ENCODE measurements at places on chromosomes 5 and 9.

- H3K36me3 ChIP-seq, result peaks cover 9% of the 10 kb centered on the region
- H3K4me3 ChIP-seq, result peak overlapping the region; percentile 99
- peak overlapping the region; percentile 100 for H3K27ac ChIP-seq
- H3K27me3 ChIP-seq, result no peaks in the 10 kb centered on the region
- DNase-seq, result no peak
- peaks cover 57% of the 10 kb centered on the region for H3K4me1 ChIP-seq
Observed at GRCh38 chr9:136482046-136482792, 621 bp downstream of the SEC16A start.

DNA sequence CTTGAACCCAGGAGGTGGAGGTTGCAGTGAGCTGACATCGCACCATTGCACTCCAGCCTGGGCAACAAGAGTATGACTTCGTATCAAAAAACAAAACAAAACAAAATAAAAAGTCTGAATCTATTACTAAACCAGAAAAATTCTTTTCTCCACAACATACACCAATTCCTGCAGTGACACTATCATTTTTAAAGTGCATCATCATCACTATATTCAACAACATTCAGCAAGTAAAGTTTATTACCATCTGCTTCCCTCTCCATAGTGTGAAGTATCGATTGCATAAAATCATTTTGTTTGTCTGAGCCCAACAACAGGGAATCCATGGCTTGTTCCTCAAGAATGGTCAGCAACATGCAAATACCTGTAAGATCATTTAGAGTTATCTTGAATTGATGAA is 20.4 kb downstream of the SETX start:
- H3K4me3 ChIP-seq, result no peak overlapping the region
- no peak overlapping the region for H3K27ac ChIP-seq
- peaks cover 8% of the 10 kb centered on the region for H3K4me1 ChIP-seq
- no peak for DNase-seq

DNA sequence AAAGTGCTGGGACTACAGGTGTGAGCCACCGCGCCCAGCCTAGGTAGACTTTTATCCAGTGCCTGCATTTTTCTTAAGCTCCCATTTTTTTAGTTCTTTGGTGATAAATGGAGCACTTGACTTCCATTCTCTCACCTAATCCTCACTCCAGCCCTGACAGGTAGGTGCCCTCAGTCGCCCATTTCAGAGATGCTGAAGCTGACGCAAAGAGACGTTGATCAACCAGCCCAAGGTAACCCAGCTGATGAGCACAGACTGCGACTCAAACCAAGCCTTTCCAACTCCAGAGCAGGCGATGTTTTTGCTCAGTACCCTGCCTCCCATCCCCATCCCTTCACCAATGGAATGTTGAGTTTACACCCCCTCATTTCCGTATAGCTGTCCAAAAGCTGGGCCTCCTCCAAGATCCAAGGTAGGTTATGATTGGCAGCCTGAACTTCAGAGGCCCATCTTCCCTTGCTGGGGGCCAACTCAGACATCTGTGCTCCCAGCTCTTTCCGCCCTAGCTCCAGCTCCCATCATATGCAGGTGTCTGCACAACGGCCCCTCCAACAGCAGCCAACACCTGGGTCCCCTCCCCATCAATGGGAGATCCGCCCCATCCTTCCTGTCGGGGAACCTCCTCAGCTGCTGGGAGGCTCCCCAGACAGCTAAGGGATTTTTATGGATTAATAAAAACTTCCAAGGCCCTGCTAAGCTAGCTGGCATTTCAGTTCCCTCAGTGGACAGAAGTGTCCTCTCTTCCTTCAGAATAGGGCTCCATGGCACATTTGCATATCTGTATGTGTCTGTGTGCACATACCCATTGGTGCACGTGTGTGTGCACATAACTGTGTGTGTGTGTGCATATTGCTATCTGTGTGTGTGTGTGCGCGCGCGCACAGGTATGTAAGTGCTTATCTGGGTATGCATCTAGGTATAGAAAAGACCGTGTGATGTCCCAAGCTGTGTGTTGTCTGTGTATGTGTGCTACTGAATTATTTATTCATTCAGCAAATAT is 39.3 kb upstream of the VDAC1 start:
- DNase-seq, result no peak
- H3K36me3 ChIP-seq, result no peaks in the 10 kb centered on the region
- no peaks in the 10 kb centered on the region for H3K27me3 ChIP-seq
- H3K4me1 ChIP-seq, result no peaks in the 10 kb centered on the region
- no peak overlapping the region for H3K4me3 ChIP-seq
- no peak overlapping the region for H3K27ac ChIP-seq

DNA sequence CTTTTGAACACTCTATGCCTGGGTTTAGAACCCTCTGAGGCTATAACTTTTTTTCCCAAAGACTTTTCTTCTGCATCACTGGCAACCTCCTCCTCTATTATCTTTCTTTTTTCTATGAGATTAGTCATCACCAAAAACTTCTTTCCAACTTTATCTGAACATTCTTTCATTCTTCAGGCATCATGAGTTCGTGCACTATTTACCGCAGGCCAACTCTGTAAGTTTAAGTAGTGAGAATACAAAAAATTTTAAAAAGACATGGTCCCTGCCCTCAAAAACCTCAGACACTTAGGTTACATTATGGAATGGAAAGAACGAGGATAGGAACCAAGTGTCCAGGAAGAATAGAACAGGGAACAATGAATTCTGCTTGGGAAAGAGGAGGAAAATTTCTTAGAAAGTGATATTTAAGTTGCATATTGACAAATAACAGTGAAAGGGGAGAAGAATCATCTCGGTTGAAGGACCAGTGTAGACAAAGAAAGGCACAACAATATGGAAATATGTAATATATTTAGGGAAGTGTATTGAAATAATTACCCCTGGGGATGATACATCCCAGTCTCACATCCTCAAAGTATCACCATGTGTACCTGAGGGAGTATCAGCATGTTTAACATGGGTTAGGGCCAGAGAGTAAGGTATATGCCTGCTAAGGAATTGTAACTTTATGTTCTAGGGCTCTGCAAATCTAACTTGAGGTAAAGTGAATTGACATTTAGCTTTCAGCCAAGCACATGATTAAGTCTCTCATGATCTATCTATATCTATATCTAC is 196.5 kb upstream of the NREP start:
- DNase-seq, result no peak
- H3K27me3 ChIP-seq, result no peaks in the 10 kb centered on the region
- no peaks in the 10 kb centered on the region for H3K36me3 ChIP-seq
- peaks cover 6% of the 10 kb centered on the region for H3K4me1 ChIP-seq

DNA sequence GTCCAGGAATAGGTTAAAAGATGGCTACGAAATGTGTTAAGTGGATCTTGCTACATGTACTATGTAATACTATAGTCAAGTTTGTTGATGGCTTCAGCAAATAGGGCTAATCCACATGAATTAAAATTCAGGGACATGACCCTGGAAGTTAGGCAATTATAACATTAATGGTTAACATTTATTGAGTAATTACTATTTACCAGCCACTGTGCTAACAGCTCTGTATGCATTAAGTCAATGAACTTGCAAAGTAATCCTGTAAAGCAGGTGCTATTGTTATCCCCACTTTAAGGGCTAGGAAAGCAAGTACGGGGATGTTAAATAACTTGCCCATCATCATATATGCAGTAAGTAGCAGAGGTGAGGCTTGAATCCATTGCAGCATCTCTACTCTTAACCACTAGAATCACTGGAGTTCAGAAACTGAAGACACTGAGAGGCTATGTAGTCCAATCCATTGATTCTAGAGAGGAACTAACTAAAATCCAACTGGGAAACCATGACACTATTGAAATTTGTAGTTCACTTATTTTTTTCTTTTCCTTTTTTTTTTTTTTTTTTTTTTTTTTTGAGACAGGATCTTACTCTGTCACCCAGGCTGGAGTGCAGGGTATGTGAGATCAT is 77.5 kb upstream of the SPINK5 start:
- no peaks in the 10 kb centered on the region for H3K27me3 ChIP-seq
- no peaks in the 10 kb centered on the region for H3K36me3 ChIP-seq
- H3K27ac ChIP-seq, result no peak overlapping the region

DNA sequence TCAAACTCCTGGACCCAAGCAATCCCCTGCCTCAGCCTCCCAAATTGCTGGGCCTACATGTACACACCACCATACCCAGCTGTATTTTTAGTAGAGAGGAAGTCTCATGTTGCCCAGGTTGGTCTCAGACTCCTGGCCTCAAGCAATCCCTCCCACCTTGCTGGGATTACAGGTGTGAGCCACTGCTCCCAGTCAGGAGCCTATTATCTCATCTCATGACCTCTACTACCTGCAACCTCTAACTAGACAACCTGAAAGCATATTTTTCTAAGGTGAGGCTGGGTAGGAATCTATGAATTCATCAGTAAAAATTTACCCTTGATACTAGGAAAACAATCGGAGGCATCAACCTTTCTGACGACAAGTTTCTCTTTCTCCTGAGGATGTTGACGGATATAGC is 10.0 kb downstream of the FAM13B start:
- H3K36me3 ChIP-seq, result peaks cover 31% of the 10 kb centered on the region
- peaks cover 73% of the 10 kb centered on the region for H3K4me1 ChIP-seq
- H3K4me3 ChIP-seq, result no peak overlapping the region
- no peak overlapping the region for H3K27ac ChIP-seq
